NCI-H1436 (cell line): ENCODE measurements at places on chromosomes 12 and 14.
A peak's percentile ranks its signal among the peaks of the same experiment; 100 is the strongest.

DNA sequence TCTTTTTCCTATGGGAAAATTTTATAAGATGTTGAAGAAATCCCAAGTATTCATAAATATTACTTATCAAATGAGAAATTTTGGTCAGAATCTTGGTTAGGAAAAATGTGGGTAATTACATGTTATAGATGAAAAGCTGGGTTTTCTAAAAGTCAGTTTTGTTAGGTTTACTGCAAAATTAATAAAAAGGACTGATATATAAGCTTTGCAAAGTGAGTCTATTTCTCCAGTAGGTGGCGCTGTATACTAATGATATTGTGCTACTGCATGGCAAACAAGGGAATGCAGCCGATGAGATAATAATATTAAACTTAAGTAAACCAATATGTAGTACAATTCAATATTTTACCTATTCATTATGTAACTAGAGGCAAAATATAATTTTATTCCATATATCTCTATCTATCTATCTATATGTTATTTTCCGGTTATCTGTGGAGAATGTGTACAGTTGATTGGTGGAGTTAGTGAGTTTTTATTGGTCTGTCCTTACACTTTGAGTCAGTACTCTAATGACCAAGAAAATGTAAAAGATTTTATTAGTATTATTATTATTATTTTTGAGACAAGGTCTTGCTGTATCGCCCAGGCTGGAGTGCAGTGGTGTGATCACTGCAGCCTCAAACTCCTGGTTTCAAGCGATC is 32.9 kb downstream of the MIPOL1 start:
- peak; percentile 80 for DNase-seq

DNA sequence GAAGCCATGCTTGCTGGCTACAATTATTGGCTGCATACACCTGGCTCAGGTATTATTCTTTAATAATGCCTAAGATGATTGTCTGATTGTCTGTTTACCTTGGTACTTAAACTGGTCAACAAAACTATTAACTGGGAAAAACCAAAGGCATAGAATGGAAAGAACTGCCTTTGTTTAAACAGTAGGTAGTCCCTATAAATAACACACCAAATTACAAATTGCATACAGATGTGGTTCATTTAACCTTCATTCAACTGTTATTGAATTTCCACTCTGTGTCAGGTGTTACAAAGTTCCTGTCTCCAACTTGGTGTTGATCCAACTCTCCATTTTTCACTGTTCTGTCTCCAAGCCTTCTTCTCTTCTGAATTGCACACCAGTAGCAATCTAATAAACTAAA is 79.8 kb upstream of the FSCB start:
- DNase-seq = peak; percentile 52

DNA sequence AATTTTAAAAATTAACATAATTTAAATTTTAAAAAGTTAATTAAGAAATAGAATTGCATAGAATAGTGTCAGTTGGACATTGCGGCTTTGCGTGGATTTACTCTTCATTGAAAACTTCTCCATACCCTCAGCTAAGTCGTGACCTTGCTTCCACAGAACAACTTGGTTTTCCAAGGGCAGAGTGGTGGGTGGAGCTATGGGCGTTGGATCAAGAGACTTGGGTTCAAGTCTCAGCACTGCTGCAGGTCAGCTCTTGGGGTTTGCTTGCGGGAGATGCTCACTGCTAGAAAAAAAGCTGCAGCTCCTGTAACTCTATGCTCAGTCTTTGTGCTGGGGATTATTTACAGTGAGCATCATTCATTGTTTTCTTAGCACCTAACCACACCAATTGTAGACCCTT is 133.7 kb downstream of the PRIMA1 start:
- no peak for DNase-seq

- no peak for DNase-seq
These were observed 428.3 kb downstream of the FUT8 start for GRCh38 chr14:65840786-65841185.

DNA sequence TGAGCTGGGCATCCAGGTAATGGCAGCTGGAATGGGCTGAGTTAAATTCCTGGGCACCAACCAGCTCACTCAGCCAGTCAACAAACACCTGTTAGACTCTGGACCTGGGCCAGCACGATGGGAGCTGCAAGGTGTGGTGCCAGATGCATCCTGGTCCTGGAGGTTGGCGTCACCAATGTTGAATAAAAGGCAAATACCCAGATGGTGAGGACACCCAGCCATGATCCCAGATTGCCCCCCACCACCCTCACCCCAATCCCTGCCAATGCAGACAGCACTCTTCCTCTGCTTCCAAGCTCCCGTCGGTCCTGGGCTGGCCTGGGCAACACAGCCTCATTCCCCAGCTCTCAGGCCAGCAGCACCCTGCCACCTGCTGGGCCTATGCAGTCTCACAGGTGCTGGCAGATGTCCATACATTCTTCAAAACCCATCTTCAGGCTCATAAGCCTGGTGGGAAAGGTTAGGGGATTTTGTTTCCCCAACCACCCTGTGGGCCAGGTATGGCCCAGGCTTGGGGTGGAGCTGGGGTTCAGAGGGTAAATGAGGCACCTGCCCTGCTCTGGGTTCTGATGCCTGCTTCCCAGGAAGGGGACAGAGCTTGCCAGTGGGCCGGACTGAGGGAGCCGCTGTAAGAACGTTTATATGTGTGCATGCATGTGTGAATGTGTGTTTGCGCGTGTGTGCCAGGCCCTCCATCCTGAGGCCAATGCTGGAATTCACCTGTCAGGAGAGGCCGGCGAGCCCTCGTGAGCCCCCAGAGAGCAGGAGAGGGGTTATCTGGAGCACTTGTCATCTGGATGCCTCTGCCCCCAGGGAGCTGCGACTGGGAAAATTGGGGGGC is 58.0 kb downstream of the LGMN start:
- peak; percentile 65 for DNase-seq

- DNase-seq = peak; percentile 89
These were observed 4.5 kb upstream of the GDF11 start for GRCh38 chr12:55738123-55739024.

DNA sequence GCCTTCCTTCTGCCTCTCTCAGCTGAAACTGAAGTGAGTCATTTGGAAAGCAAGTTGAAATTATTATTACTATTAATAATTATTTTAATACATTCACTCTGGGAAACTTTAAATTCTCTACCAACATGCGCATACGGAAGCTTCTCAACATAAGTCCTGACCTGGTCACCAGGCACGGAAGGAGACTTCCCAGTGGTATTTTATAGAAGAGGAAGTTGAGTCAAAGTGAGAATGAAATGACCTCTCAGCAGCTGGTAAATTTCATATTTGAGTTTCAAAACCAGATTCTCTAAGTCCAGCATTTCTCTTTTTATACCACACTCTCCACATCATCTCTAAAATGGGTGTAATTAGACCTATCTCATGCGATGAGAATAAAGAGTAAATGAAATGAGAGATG is 747.4 kb downstream of the VRK1 start:
- DNase-seq = no peak

DNA sequence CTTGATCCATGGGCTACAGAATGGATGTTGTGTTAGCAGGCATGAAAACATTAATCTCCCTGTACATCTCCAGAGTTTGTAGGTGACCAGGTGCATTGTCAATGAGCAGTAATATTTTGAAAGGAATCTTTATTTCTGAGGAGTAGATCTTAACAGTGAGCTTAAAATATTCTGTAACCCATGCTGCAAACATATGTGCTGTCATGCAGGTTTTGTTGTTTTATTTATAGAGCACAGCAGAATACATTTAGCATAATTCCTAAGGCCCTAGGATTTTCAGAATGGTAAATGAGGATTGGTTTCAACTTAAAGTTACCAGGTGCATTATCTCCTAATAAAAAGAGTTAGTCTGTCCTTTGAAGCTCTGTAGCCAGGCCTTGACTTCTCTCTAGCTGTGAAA is 3.5 kb upstream of the FITM1 start:
- no peak for DNase-seq

DNA sequence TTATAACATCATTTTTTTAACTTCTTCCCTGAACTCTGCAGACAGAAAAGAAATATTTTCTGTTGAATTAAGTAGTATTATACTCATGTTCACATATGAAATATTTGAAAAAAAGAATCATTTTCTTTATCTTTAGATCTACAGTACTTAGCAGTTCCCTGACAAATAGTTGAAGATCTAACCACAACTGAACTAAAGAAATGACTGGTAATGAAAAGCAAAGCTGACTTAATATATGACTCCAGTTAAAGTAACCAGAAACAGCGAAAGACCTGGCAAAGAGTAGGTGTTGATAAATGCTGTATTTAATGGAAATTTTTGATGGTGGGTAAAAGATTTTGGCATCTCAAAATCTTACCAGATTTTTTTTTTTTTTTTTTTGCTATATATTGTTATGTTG is 207.1 kb upstream of the SLC16A7 start:
- DNase-seq = no peak

DNA sequence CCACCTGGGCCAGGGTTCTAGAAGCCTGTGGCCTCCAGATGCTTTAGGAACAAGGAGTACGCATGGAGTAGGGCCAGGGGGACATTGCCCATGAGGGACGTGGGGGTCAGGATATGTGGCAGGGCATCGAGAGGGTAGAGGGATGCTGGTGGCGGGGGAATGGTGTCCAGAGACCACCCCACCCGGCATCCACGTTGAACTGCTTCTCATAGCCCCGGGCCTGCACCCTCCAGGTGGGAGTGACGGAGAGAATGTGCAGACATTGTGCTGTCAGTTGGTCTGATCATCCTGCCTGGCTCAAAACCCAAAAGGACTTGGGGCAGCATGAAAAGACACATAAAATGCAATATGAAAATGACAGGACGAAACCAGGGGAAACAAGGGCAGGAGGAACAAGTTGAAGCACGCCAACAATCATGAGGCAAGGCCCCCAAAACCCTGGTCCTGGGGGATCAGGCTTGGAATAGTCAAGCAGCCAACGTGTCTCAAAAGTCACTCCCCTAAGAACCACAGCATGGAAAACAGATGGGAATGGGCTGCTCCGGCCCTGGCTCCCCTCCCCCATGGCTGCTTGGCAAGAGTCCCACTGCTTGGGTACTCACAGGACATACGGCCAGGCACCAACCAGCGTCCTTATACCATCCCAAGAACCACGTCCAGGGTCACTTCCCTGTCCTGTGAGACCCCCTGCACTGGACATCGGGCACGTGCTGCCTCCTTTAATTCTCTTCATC is 117.9 kb downstream of the DICER1 start:
- no peak for DNase-seq

DNA sequence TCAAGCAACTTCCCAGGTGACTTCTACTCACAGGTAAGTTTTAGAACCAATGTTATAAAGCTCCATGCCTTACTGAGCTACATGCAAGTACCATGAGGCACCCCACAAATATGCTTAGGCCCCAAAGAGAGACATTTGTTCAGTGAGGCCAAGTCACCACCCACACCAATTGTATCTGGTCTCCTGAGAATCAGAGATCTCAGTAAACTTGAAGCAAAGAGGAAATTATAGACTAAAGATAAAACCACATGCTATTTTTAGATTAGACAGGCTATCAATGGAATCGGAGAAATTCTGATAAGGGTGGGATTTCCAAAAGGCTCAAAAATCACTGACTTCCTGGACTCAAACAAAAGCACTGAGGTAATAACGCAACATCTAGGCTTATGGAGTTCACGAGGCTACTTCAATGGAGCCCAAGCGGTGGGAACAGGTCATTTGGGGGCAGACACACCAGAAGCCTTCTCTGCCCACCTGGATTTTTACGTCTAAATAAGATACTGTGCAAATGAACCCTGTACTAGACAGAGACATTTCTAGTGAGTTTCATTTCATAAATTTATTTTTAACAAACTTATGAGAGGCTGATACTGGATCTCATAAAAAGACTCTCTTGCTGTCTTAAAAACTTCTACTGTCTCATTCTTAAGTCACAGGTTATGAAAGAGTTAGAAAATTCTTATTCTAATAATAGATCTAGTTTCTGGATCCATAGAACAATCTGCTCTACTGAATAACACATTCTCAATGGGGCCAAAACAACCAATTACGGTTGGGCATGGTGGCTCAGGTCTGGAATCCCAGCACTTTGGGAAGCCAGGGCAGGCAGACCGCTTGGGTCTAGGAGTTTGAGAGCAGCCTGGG is 7.7 kb downstream of the SLC15A4 start:
- no peak for DNase-seq

- DNase-seq = no peak
These were observed 1.0 kb downstream of the IGFBP6 start for GRCh38 chr12:53098354-53098981.

DNA sequence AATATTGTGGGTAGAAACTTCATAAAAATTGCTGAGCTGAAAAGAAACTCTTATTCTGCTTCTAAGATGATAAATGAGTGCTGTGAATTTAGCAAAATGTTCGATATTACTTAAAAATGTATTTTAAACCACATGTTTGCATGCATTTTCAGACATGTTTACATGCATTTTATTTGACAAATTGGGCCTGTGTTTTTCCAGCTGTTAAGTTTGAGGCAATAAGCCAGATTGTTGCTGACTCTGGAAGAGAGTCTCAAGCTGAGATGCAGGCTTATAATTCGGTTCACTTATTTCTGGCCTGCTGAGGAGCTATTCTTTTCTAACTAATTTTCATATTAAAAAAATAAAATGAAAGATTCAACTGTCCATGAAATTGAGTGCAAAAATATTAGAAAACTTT is 110.1 kb downstream of the SYNE2 start:
- no peak for DNase-seq

- DNase-seq = no peak
These were observed 21.9 kb downstream of the CCDC92 start for GRCh38 chr12:123950476-123951349.

GRCh38 chr14:66300886-66301285 is 185.3 kb upstream of the CCDC196 start:
- DNase-seq = no peak

GRCh38 chr14:68417009-68417650 is 375.7 kb downstream of the ZFP36L1 start:
- no peak for DNase-seq

DNA sequence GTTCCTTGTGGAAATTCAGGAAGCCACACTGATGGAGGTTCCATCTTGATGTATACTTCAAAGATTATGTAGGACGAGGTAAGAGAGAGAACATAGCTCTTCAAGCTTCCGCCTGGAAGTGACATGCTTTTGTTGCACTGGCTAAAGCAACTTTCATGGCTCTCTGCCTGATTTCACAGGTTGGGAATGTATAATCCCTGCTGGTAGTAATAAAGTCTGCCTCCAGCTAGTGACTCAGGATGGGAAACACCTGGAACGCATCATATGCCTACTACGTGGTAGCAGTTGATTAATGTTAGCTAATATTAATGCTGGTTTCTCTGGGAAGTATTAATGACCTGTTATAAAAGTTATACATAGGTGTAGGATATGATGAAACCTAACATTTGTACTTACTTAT is 71.1 kb downstream of the PELI2 start:
- no peak for DNase-seq

DNA sequence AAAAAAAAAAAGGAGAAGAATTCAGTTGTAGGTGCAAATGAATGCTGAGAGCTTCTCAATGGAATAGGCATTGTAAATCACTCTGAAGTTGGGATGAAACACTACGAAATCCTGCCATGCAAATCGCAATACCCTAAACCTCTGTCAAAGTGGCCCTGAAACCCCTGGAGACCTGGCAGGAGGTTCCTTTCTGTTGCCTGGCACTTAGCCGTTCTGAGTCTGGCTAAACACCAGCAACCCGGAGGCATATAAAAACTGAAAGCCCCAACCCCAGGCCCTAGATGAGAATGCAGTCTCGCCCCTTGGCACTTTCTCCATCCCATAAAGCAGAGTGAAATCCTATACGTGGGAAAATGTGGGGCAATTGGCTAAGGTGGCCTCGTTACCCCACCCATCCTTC is 151.5 kb upstream of the PARP11 start:
- DNase-seq = no peak

- DNase-seq = no peak
These were observed 32.4 kb downstream of the PSEN1 start for GRCh38 chr14:73168691-73169090.
